ENCODE measurements at places on chromosomes 5 and 9.

GRCh38 chr5:67299231-67299735, 102.7 kb upstream of the CD180 start:
- no peak for DNase-seq

DNA sequence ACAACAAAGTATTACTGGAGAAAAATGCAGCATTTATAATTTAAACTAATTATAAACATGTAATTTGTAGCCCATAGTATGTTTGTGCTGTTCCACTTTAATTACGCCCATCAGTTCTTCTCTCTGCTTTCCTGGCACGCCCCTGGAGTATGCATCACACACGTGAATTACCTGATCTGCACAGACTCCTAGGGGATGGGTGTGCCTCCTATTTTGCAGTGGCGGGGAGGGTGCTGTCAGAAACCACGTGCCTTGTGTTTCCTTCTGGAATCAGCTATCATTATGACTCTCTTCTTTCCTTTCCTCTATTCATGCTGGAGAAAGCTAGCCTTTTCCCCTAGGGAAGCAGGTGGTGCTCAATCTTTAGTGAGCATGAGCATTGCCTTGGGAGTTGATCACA, 43.3 kb downstream of the RPS23 start:
- DNase-seq, result no peak

DNA sequence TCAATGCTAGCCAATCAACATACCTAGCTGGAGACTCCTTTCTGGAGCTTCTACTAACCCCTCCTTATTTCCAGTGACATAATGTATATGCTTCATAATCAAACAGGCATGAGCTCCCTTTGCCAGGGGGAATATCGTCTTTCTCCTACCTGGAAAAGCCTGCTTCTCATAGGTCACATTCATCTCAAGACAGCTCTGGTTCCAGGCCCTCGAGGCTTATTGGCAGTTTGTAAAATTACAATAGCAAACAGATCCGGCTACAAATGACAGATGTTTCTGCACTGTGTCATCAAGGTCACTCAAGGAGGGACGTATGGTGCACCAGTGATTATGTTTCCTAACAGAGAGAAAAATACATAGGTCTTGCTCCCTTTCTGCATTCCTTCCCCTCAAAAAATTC, 140.0 kb downstream of the SAXO1 start:
- no peak for DNase-seq

- DNase-seq, result no peak
Measured at GRCh38 chr5:127417528-127417927, 99.9 kb upstream of the PRRC1 start.

GRCh38 chr5:149694007-149694406, 36.1 kb upstream of the PPARGC1B start:
- DNase-seq, result no peak

DNA sequence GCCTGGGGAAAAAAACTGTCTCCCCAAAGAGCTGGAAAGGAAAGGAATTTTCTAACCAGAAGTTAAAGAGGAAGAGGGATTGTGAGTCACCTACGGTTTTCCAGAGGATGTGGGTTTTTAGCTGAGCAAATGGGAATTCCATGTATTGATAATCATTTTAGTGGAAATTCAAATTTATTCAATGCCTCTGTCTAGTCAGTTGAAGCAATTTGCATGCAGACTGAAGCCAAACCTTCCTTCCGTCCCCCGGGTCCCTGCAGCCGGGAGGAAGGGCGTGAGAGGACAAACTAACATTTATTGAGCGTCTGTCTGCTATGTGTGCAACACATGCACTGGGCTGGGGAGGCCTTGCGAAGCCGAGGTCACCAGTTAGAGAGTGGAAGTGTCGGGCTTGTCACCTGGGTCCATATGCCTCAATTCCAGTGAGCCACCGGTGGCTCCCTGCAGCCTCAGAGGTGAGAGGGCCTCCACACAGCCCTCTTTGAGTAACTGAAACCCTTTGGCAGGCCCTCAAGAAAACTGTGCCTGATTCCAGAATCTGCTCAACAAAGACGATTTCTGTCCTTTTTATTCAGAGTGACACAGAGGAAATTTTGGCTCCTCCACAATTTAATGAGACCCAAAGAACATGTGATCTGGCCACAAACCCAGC, 70.3 kb downstream of the COL27A1 start:
- no peak for DNase-seq

DNA sequence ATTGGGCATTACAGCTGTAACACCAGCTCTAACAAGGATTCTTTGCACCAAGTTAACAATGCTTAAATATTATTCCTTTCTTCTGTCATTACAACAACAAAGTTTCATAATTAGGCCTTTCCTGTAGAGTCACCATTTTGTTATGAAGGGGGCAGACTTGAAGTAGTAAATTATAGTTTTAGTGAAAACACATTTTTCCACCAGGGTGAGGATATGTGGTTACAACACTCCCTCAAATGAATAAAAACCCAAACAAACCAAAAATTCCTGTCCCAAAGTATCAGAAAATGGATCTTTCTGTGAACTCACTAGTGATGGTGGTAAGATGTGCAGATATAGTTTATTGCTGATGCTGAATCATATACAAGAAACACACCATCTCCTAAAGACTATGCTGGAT, 250.5 kb upstream of the TUT7 start:
- DNase-seq, result no peak

- DNase-seq, result no peak
Measured at GRCh38 chr9:88706193-88707113, 171.5 kb downstream of the NXNL2 start.

DNA sequence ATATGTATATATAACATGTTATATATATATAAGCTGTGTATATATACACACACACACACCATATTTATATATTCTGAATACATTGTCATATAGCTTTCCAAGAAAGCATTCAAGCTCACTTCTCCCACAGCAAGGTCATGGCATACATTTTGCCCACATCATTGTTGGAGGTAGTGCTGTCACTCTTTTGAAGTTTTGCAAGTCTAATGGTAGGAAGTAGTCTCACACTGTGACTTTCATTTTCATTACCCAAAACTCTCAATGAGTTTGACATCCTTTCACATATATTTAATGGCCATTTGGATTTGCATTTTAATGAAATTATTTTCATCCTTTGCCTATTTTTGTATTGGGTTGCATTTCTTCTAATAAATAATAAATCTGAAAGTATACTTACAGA, 59.8 kb upstream of the COX7C start:
- DNase-seq, result no peak

DNA sequence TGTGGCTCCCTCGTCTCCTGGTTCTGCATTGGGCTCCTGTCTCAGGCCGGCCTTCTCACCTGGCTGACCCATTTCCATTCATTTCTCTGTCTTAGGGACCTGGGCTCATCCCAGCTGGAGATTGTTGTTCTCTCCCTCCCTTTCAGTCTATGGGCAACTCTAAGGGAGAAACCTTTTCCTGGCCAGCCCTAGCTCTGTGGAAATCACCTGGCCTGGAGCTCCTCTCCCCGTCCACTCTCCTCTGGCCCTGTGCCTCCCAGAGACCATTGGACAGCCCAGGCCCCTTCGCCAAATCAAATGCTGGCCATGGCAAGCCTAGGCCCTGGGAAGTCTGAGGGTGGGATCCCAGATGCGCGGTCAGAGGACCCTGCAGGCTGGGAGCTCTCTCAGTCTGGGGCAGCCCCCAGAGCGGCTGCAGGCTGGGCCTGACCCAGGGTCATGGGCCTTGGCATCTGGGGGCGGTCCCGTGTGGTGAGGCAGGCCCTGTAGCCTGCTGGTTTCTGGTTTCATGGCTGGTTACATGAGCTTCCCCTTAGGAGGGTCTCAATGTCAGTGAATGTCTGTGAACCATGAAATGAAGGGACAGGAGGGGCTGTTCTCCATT, 253.5 kb downstream of the AOPEP start:
- DNase-seq, result no peak

- no peak for DNase-seq
Measured at GRCh38 chr5:99243111-99243510, 314.3 kb upstream of the CHD1 start.

- DNase-seq, result peak; percentile 8
Measured at GRCh38 chr5:11719888-11720481, 184.3 kb downstream of the CTNND2 start.

DNA sequence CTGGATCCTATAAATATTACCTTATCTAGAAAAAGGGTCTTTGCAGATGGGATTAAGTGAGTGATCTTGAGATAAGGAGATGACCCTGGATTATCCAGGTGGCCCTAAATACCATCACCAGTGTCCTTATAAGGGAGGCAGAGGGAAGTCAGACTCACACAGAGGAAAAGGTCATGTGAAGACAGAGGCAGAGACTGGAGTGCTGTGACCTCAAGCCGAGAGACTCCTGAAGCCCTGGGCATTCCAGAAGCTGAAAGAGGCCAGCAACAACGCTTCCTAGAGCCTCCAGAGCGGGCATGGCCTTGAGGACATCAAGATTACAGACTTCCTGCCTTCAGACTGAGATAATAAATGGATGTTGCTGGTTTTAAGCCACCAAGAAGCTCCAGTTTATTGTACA, 118.8 kb downstream of the ATPSCKMT start:
- DNase-seq, result no peak

DNA sequence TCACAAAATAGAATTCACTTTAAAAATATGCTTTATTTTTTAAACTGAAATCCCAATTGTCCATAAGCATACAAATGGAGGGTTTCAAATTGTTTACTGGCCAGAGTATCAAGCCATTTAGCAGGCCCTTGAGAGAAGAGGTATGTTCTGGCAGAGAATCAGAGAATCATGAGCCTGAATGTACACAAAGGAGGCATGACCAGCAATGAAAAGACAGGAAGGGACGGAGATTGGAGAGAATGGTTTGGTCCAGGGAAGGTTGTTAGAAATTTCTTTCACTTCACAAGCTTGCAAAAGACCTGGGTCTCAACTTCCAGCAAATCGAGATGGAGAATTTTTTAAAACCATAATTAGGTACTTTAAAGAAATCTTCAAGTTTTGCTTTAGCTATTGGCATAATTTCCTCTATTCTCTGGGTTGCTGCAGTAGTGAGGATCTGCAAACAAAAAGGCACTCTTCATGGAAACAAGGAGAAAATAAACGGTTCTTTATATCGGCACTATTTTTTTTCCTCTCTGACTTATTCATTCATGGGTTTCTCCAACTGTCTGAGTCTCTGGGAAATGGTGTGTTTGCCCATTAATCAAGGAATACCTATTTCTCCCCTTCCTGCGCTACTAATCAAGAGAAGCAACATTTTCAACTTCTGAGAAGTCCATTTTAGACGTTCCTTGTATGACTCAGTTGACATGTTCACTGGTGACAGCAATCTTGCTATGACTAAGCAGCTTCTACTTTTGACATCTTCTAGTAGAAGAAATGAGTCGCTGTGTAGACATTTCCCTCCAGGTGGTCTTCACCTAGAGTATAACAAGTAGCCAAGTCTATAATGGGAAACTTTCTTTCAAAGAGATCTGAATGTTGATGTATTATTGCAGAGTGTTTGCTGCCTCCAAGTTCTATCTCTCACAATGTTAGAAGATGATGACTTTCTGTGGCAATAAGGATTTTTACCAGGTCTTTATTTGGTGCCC, 23.1 kb upstream of the ERCC6L2 start:
- DNase-seq, result no peak

- DNase-seq, result no peak
Measured at GRCh38 chr9:85577353-85577952, 164.3 kb downstream of the AGTPBP1 start.

DNA sequence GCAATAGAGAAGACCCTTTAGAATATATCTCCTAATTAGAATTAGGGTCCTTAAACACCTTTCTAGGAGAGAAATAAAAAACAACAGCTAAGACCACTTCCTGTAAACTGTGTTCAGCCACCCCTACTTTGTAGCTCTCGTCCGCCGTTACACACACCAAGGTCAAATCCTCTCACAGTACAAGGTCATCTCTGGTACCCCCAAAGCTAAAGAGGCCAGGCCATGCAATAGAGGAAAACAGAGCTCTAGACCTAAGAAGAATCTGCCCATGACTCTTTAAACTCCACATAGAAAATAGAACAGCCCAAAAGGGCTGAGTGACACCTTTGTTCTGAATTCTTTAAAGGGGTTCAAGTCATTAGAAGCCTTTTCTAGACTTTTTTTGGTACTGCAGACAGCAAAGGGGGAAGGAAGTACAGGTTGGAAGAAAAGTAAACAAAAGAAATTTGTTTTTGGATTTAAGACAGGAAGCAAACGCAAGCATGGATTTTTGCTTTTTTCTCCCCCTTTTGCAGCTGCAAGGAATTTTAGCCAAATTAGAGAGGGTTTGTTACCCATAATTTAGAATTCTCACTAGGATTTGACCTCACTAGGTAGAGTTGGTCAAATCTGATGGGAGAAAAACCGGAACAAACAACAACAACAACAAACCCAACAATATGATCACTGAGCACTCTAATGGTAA, 13.4 kb upstream of the FANCC start:
- no peak for DNase-seq

DNA sequence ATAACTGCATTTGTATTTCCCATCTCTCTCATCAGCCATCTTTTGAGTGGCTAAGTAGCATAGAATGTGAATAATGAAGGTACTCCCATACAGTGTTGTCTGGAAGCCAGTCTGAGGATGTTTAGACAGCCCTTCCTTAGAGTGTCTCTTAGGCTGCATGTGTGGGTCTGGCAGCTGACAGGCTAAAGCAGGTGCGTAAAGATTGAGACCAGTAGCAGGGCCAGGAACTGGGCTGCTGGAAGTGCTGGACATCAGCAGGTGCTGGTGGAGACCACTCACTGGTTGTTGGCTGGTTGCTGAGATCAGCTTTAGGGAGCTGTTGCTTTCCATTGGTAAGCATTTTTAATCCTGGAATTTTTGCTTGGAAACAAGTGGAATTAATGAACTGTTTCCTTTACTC, 197.5 kb downstream of the PCSK5 start:
- no peak for DNase-seq
